ENCODE measurements at places on chromosomes 3 and 15.

GRCh38 chr3:57078635-57079473 lies 18.4 kb downstream of the SPATA12 start:
- no peak for DNase-seq

- DNase-seq = no peak
Observed at GRCh38 chr3:87625876-87626275, 349.5 kb upstream of the POU1F1 start.

DNA sequence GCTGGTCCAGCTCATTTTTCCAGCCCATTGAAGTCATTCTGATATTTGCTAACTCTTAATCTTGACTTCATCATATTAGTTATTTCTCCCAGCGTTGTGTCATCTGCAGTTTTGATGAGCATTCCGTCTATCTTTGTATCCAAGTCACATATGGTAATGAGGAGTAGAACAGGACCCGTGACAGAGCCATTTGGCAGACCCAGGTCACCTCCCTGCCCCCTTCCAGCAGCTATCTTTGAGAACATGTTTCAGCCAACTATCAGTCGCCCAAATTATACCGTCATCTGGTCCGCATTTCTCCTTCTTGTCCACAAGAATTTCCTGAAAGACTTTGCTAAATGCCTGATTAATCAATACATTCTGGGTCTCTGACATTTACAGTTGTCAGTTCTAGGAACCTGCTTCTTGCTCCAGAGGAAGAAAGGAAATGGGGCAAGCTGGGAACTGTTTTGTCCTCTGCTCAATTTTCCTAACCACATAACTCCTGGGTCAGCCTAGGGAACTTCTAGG lies 347.1 kb upstream of the NR2E3 start:
- DNase-seq = no peak

DNA sequence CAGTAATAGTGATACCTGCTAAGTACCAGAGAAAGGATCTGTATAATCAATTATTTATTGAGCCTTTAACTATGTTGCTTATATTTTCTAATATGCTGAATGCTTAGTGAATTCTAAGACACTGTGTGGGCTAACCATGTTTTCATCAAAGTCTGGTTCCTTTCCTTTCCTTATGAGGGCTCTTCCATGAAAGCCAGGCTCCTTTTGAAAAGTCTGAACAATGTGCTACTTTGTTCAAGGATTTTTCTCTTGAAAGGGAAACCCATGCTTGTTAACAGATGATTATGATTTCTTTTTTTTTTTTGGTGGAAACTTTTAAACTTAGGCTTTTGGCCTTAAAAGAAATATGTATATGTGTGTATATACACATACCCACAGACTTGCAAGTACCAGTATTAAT lies 17.0 kb downstream of the YEATS2 start:
- no peak for DNase-seq

GRCh38 chr15:28911310-28911931 lies 25.6 kb downstream of the APBA2 start:
- DNase-seq = no peak

- DNase-seq = no peak
Observed at GRCh38 chr3:149278911-149279310, 54.5 kb downstream of the TM4SF18 start.

DNA sequence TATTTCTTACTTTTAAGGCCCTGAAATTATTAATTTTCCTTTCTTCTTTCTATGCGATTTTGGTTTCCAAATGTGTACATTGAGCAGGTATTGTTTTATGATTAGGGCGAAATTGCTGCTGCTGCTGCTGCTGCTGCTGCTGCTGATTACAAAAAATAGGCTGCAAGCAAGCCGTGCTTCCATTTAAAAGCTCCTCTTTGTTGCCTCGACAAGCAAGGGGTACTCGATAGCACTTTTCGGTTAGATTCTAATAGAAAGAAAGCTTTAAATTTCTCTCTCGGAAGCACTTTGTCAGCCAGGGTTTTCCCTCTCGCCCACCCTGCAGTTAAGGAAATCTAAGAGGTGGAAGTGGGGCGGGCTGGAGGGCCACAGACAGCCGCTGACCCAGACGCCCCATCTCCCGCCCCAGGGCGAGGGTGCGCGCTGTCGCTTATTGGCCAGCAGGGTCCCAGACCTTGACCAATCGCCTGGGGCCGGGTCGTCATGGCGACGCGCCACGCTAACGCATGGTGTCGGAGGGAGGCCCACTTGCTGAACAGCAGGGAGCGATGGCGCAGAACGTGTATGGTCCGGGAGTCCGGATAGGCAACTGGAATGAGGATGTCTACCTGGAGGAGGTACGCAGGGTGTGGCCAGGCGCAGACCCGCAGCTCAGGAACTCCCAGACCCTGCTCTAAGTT lies at the start of gene CFAP161:
Gene CFAP161, plus strand, starts transcription at position 489 of the 680 bp plus-strand sequence. Its CDS starts 60 bp downstream, at position 549.
- no peak for DNase-seq

DNA sequence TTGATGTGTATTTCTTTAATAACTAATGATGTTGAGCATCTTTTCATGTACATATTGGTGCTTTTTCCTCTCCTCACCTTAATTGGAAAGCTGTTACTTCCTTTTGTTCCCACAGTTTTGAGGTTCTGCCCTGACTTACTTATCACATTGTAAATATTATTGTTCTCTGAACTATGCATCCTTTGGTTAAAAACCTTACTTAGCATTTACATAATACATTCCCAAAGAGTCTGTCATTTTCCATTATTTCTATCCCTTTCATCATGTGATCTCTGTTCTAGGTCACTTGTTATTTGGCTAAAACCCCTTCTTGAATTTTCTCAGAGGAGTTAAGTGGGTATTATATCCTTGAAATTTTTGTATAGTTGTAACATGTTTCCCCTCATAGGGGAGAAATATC lies 33.0 kb downstream of the SLC12A6 start:
- no peak for DNase-seq

- DNase-seq = peak; percentile 56
Observed at GRCh38 chr3:129058441-129059200, 2.0 kb upstream of the GP9 start.

DNA sequence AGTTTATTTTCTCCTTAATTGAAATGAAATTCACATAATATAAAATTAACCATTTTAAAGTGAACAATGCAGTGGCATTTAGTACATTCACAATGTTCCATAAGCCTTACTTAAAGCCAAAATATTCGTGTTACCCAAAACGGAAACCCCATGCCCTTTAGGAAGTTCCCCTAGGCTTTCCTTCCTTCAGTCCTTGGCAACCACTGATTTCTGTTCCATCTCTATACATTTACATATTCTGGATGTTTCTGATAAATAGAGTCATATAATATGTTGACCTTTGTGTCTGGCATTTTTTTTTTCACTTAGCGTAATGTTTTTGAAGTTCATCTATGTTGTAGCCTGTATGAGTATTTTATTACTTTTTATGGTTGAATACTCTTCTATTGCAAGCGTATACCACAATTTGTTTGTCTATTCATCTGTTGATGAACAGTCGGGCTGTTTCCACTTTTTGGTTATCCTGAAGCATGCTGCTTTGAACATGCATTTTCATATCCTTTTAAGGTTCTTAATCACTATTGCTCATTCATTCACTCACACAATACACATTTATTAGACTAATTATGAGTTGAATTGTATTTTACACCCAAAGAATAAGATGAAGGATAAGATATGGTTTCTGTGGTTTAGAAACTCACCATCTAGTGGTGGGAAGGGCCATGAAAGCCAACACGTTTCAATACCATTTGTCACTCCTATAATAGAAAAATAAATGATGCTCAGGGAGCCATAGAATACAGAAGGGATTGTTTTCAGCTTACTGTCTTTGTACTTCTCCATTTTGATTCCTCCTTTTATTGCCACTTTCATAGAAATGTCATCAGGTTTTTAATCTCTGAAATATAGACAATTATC lies 408.2 kb upstream of the CBLB start:
- DNase-seq = no peak

DNA sequence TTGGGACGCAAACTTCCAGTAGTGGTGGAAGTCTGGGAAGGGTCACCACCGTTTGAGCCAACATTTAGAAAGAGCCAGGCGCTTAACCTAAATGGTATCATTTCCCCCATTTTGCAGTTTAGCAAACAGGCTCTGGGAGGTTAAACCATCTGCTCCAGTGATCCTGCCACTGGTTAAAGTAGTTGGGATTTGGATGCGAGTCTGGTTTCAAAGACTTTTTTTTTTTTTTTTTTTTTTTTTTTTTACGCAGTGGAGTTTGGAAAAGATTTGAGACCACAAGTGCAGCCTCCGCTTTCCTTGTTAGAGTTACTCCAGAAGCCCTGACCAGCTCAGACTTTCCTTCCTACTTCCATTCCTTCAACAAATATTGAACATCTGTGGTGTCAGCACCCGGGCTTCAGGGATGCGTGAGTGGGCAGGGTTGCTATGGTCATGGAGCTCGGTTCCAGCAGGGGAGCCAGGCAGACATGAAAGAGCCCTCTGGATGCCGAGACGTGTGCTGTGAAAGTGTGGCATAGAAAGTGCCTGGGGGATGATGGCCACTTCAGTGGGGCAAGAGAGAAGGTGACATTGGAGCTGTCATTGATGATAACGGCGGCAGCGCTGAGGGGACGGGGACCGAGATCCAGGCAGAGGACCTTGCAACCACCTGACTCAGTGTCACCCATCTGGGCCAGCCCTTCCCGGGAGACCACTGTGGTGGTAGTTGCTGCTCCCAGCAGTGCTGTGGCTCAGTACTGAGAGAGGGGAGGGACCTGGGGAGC lies 1.1 kb upstream of the RNU6-1 start:
- DNase-seq = peak; percentile 50

- DNase-seq = no peak
Observed at GRCh38 chr3:41674449-41674848, 287.5 kb downstream of the ULK4 start.

GRCh38 chr3:197224034-197224444 lies 74.4 kb downstream of the DLG1 start:
- DNase-seq = peak; percentile 64

GRCh38 chr3:175656461-175656860 lies 797.3 kb downstream of the NAALADL2 start:
- DNase-seq = no peak

DNA sequence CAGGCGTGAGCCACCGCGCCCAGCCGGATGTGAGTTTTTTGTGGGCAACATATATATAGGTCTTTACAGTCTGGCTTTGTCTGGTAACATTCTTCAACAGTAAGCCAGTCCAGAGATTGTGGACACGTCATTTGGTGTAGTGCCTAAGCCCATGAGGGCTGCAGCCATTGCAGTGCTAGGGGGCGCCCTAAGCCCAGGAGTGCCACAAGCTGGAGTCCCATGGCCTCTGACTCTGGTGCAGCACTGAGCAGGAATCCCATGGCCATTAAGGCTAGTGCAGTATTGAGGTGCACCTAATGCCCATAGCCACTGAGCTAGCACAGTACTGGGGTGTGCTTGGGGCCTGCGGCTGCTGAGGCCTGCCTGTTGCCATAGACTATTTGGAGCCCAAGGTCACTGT lies 136.4 kb upstream of the NDN start:
- DNase-seq = no peak

DNA sequence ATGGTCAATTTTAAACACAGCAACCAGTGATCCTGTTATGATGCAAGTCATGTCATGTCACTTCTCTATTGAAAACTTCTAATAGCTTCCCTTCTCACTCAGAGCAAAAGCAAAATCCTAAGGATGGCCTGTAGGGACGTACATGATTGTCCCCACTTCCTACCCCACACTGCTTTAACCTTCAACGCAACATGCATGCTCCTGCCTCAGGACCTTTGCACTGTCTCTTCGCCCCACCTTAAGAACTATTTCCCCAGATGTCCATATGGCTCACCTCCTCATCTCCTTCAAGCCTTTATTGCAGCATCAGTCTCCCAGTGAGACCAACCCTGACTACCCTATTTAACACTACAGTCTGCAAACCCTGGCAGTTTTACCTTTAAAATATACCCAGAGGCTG lies 214.1 kb upstream of the CHRM5 start:
- DNase-seq = no peak

- no peak for DNase-seq
Observed at GRCh38 chr15:81378443-81378842, 4.4 kb upstream of the TMC3 start.

DNA sequence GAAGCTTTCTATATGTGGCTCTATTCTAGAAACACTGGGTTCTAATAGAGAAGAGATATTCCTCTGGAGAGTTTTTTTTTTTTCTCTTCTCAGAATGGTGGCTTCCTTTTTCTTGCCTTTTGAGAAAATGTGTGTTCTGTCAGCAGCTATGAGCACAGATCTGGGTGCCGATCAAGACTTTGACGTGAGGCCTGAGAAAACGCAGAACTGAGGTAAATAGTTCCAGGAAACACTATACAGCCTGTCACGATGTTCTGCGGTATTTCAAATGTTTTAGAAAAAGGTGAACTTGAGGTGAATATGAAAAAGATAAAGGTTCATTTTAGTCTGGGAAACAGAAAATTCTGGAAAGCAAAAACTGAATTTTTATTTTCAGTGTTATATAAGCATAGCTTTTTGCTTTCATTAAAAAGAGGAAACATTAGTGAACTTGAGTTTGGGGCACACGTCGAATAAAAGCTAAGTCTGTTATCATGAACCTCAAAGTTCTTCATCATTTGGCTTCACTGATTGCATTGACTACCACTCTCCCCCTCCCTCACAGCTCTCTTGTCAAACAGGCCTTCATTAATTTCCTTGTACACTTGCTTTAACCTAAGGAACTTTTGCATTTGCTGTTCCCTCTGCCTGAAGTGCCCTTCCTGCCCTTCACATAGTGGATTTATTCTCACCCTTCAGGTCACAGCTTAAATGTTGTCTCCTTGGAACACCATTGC lies 265.1 kb downstream of the NFKBIZ start:
- DNase-seq = no peak

GRCh38 chr3:182117583-182117982 lies 405.9 kb downstream of the SOX2 start:
- no peak for DNase-seq

- no peak for DNase-seq
Observed at GRCh38 chr3:136018876-136019275, 53.3 kb downstream of the PPP2R3A start.

GRCh38 chr15:33243869-33244268 lies 49.4 kb upstream of the FMN1 start:
- DNase-seq = no peak

- DNase-seq = no peak
Observed at GRCh38 chr3:169379496-169380090, 283.9 kb downstream of the MECOM start.

- peak; percentile 48 for DNase-seq
Observed at GRCh38 chr15:73982222-73982962, 9.7 kb downstream of the STOML1 start.

DNA sequence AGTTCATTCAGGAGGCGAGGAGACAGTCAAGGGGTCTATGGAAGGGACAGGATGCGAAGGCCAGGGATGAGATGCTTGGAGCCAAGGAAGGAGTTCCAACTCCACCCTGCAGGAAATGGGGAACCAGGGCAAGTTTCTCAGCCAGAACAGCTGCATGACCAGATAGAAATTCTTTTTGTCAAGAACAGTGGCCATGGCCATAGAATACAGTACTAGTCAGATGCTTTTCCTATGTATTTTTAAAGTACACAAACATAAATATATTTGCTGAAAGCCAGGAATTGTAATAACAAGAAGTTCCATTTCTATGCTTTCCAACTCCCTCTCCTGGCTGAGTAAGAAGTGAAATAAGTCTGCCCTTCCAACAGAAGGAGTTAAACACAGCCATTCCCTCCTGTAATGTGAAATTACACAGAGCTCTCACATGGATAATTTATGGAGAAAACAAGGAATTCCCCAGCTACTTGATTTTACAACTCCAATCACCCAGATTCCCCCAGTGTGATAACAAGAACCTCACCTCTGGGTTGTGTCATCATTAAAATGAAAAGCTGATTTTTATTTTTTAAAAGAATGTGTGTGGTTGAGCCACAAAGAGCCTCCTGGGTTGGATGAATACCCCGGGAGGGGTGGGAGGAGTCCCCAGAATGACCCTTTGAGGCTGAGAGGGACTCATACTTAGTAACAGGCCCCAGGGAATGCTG lies 124.6 kb upstream of the ARHGEF3 start:
- DNase-seq = no peak

- no peak for DNase-seq
Observed at GRCh38 chr3:53509494-53509893, 15.1 kb downstream of the CACNA1D start.

Measured in GM12865 (cell line).